Stimulated activated CD4-positive, alpha-beta T cell treated with anti-CD3 and anti-CD28 coated beads, Interleukin-2, amount 100 ng/mL, for 4 hours (primary cell): ENCODE measurements at places on chromosomes 11 and 22.

- DNase-seq, result no peak
These were observed 17.1 kb upstream of the VWA5A start for GRCh38 chr11:124098141-124098540.

GRCh38 chr11:10459029-10459970 is 4.2 kb downstream of the AMPD3 start:
- peak; percentile 44 for DNase-seq

GRCh38 chr22:33513388-33514338 is 406.6 kb downstream of the LARGE1 start:
- no peak for DNase-seq

GRCh38 chr11:122226810-122227379 is 110.9 kb upstream of the BLID start:
- no peak for DNase-seq

DNA sequence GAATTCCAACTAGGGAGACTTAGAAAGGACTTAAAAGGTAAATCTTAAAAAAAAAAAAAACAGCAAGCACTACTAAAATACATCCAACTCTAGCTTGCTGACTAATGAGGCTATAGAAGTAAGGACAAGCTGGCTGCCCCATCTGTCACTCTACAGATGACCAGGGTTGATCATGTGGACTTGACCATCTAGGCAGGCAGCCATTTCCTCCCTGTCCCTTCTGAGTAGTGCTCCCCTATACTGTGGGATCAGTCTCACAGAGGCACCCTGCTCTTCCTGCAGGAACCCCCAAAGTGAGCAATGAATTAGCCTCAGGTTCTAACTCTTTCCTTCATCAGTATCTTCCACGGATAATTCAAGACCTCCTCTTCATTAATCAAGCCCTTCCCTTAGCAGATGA is 12.3 kb downstream of the SLC1A2 start:
- DNase-seq, result no peak

- no peak for DNase-seq
These were observed 10.2 kb downstream of the GNB1L start for GRCh38 chr22:19844377-19845053.

GRCh38 chr11:85021058-85021457 is 606.1 kb downstream of the DLG2 start:
- no peak for DNase-seq
